ENCODE measurements at places on chromosomes 2 and 18.

DNA sequence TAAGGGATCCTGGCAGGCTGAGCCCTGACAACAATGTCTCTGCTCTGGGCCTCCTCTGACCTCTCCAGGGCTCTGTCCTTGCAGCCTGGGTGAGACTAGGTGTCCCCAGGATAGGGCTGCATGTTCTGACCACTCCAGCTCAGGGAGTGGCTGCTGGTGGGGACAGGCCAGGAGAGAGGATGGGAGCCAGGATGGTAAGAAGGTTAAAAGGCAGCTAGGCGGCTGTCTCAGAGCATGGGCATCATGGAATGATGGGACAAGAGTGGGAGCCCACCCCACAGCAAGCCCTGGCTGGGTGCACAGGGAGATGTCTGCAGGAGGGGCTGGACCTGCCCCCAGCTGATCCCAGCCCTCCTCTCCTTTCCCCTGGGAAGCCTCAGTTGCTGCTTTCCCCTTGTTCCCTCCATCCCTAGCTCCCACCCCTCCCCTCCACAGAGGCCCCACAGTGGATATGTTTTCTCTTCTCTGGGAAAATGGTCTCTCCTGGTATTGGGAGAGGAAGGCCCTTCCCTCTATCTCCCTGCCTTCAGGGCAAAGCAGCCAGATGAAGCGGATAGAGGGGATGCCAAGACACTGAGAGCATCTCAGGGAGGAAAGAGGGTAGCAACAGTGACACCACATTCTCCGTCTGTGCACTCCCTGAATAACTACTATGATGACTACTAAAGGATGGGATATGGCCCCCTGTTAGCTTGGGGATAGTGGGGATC, 334.3 kb downstream of the DYSF start:
- no peak for DNase-seq

DNA sequence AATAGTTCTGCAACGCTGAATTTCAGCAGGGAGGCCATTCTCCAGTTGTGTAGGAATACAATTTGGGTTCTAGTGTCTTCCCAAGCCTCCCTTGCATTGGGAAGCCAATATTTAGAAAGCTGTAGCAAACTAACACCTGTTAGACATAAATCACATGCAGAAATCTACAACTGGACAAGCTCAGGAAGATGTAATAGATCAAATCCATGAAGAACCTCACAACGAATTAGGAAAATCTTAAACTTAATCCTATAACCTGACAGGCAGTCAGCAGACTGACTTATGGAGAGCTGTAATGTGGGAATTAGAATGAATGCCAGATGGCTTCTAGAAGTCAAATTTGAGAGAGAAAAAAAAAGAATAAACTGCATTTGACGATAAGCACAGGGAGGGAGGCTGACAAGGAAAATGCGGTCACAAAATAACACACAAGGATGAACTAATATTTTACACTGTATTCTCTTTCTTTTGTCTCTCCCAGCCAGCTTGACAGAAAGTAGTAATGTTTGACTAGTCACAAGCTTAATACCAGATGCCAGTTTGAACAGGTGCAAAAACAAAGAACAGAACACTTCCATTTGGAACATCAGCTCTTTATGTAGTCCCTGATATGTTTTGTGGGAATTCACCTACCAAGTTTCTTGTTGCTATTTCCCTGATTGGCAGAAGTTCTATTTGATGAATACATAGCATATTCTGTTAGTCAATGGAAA, 50.8 kb upstream of the FANCL start:
- DNase-seq, result no peak

DNA sequence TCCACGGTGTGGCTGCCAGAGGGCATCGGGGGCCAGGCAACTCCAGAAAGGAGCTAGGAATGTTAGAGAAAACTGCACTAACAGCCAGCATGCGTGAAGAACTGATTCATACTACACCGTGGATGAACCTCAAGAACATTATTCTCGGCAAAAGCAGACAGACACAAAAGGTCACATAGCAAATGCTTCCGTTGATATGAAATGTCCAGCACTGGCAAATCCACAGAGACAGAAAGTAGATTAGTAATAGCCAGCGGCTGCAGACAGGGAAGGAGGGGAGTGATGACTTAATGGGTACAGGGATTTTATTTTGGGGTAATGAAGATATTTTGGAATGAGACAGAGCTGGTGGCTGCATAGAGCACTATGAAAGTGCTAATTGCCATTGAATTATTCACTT, 37.4 kb downstream of the SCTR start:
- no peak for DNase-seq

GRCh38 chr2:230748087-230748486, 35.4 kb downstream of the CAB39 start:
- DNase-seq, result no peak

- DNase-seq, result no peak
Measured at GRCh38 chr18:60506190-60506589, 133.6 kb upstream of the MC4R start.

- DNase-seq, result no peak
Measured at GRCh38 chr2:151766437-151767153, 32.3 kb upstream of the NEB start.

GRCh38 chr2:23658466-23658942, 268.4 kb downstream of the ATAD2B start:
- DNase-seq, result no peak

GRCh38 chr2:179123272-179123662, 73.3 kb upstream of the CCDC141 start:
- no peak for DNase-seq

- DNase-seq, result no peak
Measured at GRCh38 chr2:173300458-173300857, 54.2 kb upstream of the CDCA7 start.

- no peak for DNase-seq
Measured at GRCh38 chr2:217045700-217046475, 186.0 kb upstream of the TNP1 start.

GRCh38 chr18:62018034-62018758, 125.4 kb upstream of the RNF152 start:
- DNase-seq, result no peak

DNA sequence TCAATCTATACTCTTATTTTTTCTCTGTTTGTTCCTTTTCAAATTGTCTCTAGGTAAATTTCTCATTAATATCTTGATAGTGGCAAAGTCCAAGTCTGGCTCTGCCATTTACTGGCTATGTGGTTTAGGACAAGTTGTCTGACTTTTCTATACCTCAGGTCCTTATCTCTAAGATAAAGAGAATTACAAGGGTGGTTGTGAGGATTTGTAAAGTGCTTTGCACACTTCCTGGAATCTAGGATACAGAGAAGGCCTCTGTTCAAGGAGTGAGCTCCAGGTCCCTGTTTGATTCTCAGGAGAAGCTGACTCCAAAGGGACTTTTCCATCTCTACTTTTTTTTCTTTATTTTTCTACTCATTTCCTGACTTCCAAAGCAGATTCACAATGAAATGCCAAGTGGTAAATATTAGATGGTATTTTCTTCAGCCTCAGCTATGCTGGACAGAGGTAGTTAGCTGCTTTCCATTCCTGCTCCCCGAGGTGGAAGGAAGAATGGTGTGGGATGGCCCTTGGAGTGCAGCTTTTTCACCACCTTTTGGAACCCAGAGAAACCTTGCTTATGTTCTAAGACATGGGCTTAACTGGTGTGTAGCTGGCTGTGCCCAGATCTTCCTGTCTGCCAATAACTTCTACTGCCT, 90.5 kb downstream of the GALNT1 start:
- DNase-seq, result no peak

- DNase-seq, result no peak
Measured at GRCh38 chr2:56464613-56465012, 280.8 kb downstream of the CCDC85A start.

DNA sequence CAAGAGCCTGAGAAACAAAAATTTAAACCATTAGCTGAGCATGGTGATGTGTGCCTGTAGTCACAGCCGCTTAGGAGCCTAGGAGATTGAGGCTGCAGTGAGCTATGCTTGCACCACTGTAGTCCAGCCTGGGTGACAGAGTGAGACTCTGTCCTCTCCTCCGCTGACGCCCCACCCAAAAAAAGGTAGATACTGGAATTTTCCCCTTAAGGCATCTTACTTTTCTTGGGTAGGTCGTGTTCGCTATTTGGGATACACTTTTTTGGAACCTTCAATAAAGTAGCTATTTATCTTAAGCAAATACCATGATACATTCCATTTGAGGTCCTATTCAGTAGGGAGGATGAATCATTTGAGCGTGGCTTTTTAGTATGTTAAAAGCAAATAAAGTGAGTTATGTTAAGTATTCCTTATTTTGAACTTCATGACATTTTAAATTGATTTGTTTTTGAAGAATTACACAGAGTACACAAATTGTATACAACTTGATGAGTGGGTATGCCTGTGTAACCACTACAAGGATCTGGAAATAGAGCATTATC, 38.7 kb downstream of the RALBP1 start:
- no peak for DNase-seq

GRCh38 chr2:27622921-27623384, 5.9 kb downstream of the CCDC121 start:
- no peak for DNase-seq

GRCh38 chr2:69652206-69652605, 8.7 kb upstream of the AAK1 start:
- no peak for DNase-seq

GRCh38 chr2:211344289-211344688, 787.9 kb downstream of the CPS1 start:
- DNase-seq, result no peak

GRCh38 chr2:10407841-10408648, 40.1 kb downstream of the ODC1 start:
- DNase-seq, result no peak

DNA sequence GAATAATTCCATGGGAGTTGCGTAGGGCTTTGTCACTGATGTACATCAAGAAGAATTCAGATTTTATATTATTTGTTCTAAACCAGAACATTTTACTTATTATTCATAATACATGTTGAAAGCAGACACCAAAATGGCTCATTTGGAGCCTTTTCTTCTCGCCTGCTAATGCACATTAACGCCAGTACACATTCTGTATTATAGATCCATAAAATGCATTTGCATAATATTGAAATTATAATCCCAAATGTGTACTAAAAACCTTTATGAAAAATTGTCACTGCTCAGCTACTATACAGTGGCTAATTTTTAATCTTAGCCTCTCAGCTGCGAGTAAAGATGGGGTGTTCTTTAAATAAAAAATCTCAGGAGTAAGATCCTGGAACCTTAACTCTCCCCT, 452.2 kb upstream of the HNRNPA3 start:
- no peak for DNase-seq

GRCh38 chr18:23369266-23369665, 83.8 kb upstream of the RIOK3 start:
- DNase-seq, result no peak

GRCh38 chr2:171287036-171287571, 126.4 kb upstream of the TLK1 start:
- DNase-seq, result no peak

- DNase-seq, result no peak
Measured at GRCh38 chr2:239222706-239223309, 178.0 kb downstream of the HDAC4 start.

Measured in stimulated activated naive CD4-positive, alpha-beta T cell (primary cell).